ENCODE measurements at places on chromosomes 11 and 22.

- DNase-seq: no peak
Observed at GRCh38 chr11:106601684-106602297, 416.5 kb downstream of the GUCY1A2 start.

DNA sequence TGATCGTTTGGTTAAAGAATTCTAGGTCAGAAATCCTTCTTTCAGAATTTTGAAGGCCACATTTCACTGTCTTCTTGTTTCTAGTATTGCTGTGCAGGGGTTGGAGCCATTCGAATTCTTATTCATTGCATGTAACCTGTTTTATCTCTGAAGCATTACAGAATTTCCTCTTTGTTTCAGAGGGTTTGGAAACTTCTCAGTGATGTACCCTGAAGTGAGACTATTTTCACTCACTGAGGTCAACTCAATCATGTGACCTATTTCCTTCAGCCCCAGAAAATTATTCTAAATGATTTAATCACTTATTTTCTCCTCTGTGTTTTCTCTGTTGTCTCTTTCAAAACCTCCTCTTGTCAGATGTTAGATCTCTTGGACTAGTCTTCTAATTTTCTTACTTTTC is 147.8 kb downstream of the ENTHD1 start:
- DNase-seq: no peak

DNA sequence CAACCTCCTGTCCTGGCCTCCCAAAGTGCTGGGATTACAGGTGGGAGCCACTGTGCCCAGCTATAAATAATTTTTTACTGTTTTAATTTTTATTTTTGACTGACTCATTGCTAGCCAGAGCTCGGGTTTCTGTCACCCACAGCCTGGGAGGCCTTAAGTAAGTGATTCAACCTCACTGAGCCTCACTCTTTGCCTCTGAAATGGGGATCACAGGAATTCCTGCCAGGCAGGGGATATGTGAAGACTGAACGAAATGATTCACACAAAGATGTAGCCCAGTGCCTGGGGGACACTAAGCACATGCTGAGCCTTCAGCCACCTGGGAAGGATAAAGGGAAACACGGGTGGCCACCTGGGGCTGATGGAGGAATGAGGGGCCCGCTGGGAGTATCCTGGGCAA is 3.8 kb upstream of the LRRC74B start:
- DNase-seq: no peak

DNA sequence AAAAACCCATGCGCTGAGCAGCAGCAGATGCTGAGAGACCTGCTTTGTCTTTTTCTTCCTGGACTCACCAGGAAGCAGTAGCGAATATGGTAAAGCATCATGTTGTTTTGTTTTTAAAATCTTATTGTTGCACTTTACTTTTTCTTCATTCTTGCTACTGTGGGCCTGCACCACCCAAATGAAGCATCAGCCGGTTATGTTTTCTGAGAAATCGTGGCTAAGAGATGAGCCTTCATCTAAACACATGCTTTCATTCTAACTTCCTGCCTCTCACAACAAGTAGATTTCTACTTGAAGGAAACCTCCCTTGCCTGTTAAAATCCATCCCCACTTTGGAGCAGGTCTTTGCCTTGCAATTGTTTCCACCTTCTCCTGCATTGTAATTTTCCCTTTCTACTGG is 1025.9 kb downstream of the NTM start:
- DNase-seq: no peak

DNA sequence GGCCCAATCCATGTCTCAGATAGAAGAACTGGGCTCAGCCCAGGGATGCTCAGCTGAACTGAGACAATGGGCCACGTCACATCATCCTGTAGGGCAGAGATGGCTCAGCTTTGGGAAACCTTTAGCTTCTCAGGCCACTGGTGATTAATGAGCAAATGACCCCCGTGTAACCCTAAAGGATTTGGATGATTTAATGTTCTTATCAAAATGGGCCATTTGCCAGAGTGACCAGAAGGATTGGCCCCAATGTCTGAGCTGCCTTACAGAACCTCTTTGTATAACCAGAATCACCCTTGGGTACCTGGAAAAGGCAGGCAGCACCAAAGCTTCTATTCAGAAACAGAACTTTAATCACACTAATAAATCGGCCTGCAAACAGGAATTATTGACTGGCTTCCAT is 73.7 kb downstream of the ABTB2 start:
- no peak for DNase-seq

DNA sequence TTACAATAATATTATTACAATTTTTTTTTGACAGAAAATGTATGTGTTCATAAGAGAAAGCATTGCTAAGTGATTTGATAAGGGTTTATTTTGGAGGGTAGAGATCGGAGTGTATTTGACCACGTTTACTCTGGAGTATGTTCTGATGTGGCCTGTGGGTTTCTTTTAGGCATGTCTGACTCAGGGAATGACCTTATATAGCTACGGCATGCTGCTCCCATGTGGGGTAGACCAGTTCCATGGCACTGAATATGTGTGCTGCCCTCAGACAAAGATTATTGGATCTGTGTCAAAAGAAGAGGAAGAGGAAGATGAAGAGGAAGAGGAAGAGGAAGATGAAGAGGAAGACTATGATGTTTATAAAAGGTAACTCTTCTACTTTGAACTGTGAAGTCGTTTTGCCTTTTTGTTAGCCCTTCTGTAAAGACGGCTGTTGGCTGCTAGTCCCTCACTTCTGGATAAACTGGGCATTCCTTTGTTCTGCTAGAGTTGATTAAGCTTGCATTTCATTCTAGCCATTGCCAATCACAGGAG is 38.1 kb upstream of the ST14 start:
- no peak for DNase-seq

DNA sequence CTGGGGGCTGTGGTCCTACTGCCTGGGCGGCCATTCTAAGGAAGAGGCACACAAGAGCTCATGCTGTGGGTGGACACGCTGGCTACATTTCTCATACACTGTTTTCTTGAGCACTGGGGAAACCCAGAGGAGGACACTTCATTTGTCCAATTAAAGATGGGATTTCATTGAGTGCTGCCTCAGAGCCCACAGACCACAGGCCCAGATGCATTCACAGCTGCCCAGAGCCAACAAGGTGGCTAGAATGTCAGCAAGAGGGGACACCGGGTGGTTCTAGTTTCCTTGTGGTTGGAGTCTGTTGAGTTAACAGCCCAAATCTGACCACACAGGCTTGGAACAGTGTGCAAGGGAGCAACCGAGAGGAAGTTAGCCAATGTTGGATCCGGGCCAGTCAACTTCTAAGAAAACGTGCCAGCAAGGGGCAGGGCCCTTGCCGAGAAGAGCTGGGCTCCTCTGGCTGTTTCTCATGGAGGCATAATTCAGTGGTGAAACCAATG is 35.0 kb upstream of the SORL1 start:
- DNase-seq: no peak

GRCh38 chr11:38266691-38267090 is 1668.7 kb upstream of the RAG2 start:
- no peak for DNase-seq

GRCh38 chr11:108289699-108290098 is 66.8 kb downstream of the ATM start:
- no peak for DNase-seq

DNA sequence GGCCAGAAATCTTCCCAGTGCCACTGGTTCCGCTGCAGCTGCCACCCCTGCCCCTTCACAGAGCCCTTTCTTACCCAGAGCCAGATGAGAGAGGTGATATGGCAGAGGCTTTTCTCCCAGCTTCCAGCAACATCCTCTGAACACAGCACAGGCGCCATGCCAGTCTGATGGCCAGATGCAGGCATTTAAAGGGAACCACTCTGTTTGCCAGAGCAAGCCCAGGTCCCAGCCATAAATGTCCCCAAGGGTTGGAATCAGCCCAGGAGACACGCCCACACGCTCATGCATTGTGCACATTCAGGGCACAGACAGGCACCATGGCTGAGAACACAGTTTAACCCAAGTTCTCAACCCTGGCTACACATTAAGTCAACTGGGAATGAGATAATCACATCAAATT is 114.3 kb upstream of the CSNK2A3 start:
- DNase-seq: no peak

- no peak for DNase-seq
Observed at GRCh38 chr11:11620173-11620920, 1.5 kb downstream of the GALNT18 start.

Data from stimulated activated CD4-positive, alpha-beta T cell treated with anti-CD3 and anti-CD28 coated beads, Interleukin-1b, Interleukin-23, amount 100 ng/mL, for 1 hour (primary cell).